WTC11 (cell line): ENCODE measurements at places on chromosomes 2 and 18.

DNA sequence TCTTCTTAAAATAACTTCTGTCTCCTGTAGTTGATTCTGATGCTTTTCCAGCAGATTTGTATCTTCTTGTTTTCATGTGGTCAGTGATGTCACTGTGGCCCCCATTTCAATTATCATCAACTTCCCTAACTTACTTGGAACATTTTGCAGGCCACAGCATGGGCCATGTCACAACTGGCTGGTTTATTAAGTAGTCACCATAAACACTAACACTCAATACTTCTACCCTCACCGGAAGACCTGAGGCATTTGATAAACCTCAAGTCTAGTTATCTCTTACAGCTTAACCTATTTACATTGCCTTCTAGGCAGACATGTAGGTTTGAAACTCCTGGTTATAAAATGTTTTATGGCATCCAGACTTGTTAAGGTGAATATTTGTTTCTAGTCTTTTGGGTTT lies 37.4 kb upstream of the PROKR1 start:
- DNase-seq, result no peak

- no peak for DNase-seq
Observed at GRCh38 chr2:62473246-62473827, 32.7 kb downstream of the TMEM17 start.

GRCh38 chr2:199772035-199772976 lies 78.7 kb downstream of the FTCDNL1 start:
- DNase-seq, result no peak

- DNase-seq, result no peak
Observed at GRCh38 chr2:150700666-150701580, 213.5 kb upstream of the RND3 start.

GRCh38 chr2:24485197-24485596 lies 5.9 kb upstream of the NCOA1 start:
- no peak for DNase-seq

GRCh38 chr2:172053486-172053885 lies 31.8 kb upstream of the DLX1 start:
- no peak for DNase-seq

GRCh38 chr18:13574761-13575160 lies 151.6 kb downstream of the FAM210A start:
- DNase-seq, result no peak

DNA sequence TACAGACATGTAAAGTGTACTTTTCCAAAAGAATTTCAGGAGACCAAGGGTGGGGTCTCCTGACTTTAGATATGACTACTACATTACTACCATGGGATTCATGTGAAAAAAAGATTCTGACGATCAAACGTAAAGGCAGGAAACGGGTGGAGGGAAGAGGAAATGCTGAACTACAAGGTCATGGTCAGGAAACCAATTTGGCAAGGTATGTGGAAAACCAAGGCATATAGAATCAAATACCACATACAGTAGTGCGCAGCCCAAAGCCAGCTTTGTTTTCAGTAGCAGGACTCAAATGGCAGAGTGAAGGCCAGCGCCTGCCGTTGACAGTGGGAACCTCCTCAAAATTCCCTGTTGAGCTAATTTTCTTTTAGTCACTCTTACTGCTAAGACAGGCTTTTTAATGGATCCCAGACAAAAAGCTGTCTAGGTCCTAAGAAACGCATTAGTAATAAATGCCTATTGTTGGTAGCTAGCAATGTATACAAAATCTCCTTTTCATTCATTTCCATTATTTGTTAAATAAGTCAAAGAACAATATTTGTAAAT lies 57.6 kb upstream of the SERTAD2 start:
- no peak for DNase-seq

DNA sequence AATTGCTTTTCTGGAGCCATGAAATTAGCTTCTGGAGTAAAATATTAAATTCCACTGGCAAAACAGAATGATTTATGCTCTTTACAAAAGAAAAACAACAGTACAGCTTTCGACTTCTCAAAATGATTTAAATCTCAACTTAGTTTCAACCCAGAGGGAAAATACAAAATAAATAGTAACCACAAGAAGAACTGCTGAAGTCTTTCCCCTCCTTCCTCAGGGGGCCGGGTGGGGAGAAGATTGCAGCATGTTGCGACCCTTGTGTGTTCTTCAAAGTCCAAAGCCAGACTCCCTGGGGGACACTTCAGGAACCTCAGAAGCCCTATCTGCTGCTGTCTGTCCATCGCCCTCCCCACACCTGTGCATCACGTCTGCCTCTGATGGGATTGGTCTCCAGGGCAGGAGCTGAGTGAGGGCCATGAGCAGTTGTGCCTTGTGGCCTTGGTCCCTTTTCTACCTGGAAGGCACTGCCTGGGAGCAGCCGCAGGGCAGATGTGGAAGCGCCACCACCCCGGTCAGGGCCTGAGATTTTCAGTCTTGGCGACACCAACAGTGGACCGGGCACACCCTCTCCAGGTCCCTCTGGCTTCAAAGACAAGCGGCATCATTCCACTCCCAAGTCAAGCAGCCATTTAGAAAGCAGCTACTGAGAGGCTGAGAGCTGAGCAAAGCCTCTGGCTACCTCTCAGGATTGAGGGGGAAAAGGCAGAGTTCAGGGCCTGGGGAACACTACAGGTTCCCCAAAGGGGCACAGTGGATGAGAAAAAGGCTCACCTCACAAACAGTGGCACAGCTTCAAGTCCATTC lies 210.1 kb upstream of the RAB6C start:
- no peak for DNase-seq

- no peak for DNase-seq
Observed at GRCh38 chr2:241545106-241545505, 13.4 kb upstream of the BOK start.
